Smooth muscle cell of the pulmonary artery (primary cell): ENCODE measurements at places on chromosomes 2 and 18. TPM values are rescaled to one million over a fixed set of nuclear protein-coding genes. Genes with fewer than 3 reads are reported as not detected.

The GLS gene
- total RNA-seq = 267 and 326 TPM in 2 replicates

The LAMA1 gene
- total RNA-seq = 5.4 and 92.5 TPM in 2 replicates

The PJVK gene
- 1.2 and 2.5 TPM in 2 replicates for total RNA-seq

The DNMT3A gene
- total RNA-seq = 16.7 and 18.0 TPM in 2 replicates

The LYPD1 gene
- total RNA-seq = 12.8 and 13.7 TPM in 2 replicates

The UNC50 gene
- total RNA-seq = 41.2 and 53.6 TPM in 2 replicates
